ENCODE measurements at places on chromosomes 11 and 22.
A peak's percentile ranks its signal among the peaks of the same experiment; 100 is the strongest.

- DNase-seq: no peak
Observed at GRCh38 chr11:119590651-119591351, 138.2 kb downstream of the NECTIN1 start.

GRCh38 chr22:31602259-31602952 is 59.6 kb downstream of the PISD start:
- DNase-seq: no peak

DNA sequence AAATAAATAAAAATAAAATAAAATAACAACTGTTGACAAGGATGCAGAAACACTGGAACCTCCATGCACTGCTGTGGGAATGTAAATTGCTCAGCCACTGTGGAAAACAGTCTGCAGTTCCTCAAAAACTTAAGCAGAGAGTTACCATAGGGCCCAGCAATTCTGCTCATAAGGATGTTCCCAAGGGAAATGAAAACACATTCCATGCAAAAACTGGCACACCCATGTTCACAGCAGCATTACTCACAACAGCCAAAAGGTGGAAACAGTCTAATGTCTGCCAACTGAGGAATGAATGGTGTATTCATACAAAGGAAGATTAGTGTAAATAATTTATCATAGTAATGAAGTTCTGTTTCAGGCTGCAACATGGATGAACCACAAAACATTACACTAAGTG is 3.2 kb upstream of the KRTAP5-10 start:
- no peak for DNase-seq

- peak; percentile 61 for DNase-seq
Observed at GRCh38 chr22:40728731-40729189, 49.5 kb downstream of the MCHR1 start.

- no peak for DNase-seq
Observed at GRCh38 chr11:108551651-108552462, 41.7 kb downstream of the EXPH5 start.

- DNase-seq: no peak
Observed at GRCh38 chr22:27609451-27609888, 192.1 kb downstream of the MN1 start.

GRCh38 chr11:61983419-61983818 is 16.0 kb upstream of the FTH1 start:
- no peak for DNase-seq

DNA sequence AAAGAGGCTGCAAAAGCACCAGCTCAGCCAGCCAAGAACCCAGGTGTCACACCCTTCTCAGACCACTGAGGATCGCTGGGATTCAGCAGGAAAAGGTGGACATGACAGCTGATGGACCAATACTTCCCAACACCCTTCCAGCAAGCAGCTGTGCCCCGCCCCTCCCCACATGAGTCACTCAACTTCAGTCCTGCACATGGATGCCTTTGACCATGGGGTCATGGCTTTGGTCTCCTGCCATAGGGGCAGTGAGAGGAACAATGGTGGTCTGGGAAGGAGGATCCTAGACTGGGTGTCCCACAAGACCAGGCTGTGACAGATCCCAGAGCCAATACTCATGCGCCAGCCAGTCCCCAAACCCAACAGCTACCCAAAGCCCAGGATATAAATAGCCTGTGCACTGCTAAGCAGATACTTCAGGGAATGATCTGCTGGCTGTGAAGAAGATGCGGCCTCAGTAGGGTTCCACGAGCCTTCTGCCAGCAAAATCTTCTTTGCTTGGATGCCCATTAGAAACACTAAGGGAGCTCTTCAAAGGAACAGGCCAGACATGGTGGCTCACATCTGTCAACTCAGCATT is 5.5 kb upstream of the RGL4 start:
- no peak for DNase-seq

Measured in activated naive CD4-positive, alpha-beta T cell treated with anti-CD3 and anti-CD28 coated beads, Interleukin-2, amount 50 U/mL, for 72 hours (primary cell).